AG04450 (cell line): ENCODE measurements at places on chromosomes 11 and 22. TPM values are rescaled to one million over a fixed set of nuclear protein-coding genes. Genes with fewer than 3 reads are reported as not detected.
A peak's percentile ranks its signal among the peaks of the same experiment; 100 is the strongest.

DNA sequence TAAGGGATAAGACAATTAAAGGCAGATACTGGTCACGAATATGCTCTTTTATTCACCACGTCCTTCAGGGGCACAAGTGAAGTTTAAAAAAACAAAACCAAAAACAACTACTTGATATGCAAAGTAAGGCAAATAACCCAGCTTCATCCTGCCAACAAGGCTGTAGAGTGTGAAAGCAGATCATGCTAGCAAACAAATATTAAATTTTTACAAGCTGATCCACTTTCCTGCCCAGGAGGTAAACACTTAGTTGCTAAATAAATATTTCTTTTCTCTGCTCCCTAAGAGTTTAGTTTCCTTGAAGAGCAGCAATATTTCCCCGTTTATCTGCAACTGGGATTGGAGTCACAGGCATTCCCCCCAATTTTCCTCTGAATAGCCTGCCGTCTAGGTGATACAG is 300.2 kb downstream of the LARGE1 start:
- no peak for DNase-seq

DNA sequence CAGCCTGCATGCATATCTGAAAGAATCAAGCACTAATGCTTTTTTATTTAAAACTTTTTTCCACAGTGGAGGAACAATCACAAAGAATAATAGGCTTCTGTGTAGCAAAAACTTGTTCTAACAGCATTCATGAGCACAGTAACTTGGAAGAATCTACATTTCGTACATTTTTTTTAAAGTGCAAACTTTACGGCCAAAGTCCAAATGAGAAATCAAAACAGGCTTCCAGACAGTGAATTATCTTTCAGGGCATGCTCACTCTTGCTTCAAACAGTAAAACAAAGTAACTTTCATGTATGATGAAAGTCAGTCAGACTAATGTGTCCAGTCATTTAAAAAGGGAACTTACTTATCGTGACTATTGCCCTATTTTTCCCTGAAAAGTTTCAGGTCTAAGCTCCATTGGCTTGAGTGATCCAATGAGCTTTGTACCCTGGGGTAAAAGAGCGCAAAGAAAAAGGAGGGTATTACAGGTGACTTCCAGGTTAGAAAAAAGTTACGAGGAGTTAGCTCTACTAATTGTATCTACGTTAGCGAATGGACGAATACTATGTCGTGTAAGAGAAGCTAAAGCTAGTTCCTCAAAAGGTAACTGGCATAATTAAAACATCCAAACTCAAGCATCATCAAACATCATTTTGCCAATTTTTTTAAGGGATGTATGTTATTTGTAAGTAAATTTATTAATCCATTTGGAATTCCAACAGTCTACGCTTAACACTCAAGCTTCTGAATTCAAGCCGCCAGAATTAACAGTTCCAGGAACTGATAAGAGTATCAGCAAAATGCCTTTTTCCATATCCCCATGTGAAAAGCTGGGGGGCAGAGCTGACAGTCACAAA is 1.7 kb downstream of the PICALM start:
- DNase-seq = no peak

DNA sequence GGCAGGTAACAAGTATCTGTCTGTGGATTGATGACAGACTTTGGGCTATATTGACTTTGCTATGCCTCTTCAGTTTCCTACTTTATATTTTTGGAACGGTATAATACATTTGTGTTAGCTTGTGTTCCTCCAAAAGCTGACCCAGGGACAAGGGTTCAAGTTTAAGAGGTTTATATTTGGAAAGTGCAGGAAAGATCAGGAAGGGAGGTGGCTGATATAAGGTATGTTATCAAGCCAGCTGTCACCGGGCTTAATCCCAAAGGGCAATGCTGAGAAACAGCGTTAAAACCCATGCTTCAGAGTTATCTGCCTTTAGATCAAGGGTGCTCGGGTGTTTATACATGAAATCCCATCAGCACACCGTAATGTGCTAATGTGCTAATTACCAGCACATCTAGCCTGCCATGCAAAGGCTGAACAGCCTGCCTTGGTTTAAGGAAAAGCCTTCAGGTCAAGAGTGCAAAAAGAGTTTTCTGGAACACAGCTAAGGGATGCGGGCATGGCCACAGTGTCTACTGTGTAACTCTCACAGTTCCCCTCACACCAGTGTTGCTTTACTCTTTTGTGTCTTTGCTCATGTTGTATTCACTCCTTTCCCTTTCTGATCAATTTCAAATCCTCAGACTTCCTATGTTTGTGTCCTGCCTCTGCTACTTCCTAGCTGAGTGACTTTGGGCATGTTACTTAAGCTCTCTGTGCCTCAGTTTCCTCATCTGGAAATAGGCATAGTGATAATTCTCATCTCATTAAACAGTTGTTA is 77.5 kb downstream of the BDNF start:
- no peak for DNase-seq

- no peak for DNase-seq
Measured at GRCh38 chr22:34966980-34967565, 98.9 kb upstream of the ISX start.

DNA sequence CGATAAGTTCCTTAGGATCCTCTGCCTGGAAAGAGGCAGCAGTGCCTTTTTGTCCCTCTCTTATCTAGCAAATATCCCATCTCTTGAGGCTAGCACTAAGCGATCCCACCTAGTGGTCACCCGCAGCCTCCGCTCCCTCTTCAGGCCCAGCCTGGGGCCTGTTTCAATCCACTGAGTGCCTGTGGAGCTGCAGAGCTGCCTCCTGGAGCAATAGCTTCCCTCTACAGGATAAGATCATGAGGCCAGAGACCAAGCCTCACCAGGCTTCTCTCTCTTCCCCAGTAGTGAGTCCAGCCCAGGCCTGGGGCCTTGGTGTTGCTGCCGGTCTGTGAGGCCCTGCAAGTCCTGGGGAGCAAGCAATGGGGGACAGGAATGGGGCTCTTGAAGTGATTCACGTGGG is 65.8 kb downstream of the SLC22A12 start:
- no peak for DNase-seq

DNA sequence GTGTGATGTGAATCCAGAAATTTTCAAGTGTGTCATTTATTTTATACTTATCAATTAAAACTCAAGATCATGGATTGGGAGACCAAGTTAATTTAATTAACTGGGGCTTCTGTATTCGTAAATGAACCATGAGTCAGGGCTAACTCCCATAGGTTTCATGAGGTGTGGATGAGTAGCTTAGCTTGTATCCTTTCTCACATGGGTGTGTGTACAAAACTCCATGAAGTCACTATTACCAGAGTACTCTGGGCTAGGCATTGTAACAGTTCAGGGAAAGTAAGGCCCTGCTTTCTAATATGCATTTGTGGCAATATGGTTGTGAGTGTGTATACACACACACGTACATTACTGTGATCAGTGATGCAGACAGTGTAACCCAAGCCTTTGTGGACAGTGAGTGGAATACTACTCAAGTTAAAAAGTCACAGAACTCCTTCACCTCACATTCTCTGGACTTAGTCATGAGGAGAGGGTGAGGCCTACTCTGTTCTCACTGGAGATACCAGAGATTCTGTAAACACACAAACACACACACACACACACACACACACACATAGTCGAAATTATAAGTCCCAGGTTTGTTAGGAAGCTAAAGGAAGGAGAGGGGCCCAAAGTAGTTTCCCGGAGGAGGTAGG is 3.5 kb downstream of the CNTF start:
- DNase-seq = peak; percentile 30

GRCh38 chr11:116821050-116821918 is 1.8 kb downstream of the APOA4 start:
- DNase-seq = no peak

DNA sequence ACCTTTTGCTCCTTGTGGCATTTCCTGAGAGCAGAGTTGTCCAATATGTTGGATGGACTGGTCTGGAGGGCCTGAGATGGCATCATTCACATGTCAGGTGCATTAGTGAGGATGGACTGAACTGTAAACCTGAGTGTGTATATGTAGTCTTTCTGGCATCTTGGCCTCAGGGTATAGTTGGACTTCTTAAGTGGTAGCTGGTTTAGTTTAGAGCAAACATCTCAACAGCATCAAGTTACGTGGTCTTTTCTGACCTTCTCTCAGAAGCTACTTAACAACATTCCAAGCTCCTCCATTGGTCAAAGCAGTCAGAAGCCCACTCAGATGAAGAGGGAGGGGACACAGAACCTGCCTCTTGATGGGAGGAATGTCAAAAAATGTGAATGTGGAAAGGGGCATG is 829.9 kb downstream of the METTL15 start:
- no peak for DNase-seq

DNA sequence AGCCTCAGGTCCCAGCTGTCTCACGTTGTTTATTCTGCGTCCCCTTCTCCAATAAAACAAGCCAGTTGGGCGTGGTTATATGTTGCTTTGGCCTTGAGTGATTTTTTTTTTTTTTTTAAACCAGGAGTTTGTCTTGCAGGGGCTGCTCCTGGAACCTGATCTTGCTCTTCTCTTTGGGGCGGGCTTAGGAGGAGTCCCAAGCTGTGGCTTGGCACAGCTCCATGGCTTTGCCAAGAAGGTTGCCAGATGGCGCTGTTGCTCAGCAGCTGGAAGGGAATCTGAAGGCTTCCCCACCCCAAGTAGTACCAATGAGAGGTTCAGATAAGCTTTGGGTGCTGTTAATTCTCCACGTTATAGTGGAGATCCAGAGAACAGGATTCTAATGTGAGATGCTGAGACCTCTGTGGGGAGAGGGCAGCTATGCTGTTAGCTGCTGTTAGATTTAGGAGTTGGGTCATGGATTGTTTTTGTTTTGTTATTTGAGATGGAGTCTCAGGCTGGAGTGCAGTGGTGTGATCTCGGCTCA is 2.0 kb upstream of the FERMT3 start:
- DNase-seq = peak; percentile 95

- DNase-seq = peak; percentile 81
Measured at GRCh38 chr11:74754507-74755252, 6.0 kb downstream of the RNF169 start.

GRCh38 chr11:69385832-69386427 is 92.0 kb downstream of the MYEOV start:
- DNase-seq = no peak

DNA sequence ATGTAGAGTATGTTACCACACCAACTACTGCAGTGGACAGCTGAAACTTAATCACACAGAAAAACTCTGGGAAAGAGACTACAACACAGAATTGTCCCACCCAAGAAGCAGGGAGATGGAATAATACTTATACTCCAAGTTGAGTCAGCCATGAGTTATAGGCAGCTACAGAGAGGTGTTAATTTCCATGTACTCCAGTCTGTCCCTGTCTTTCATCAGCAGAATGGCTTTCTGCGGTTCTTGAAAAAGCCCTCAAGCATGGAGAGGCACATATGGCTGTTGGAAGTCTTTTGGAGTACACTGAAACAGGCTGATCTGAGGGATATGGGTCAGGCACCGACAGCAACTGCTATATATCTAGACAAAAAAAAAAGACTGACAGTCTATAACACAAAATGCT is 219.5 kb downstream of the DLG2 start:
- DNase-seq = no peak

- no peak for DNase-seq
Measured at GRCh38 chr11:44880511-44880910, 70.2 kb downstream of the TP53I11 start.

GRCh38 chr22:46143491-46144147 is 6.7 kb upstream of the PPARA start:
- DNase-seq = no peak

GRCh38 chr11:44578279-44578678 is 12.8 kb downstream of the CD82 start:
- DNase-seq = no peak

GRCh38 chr22:30392661-30393321 is 4.0 kb upstream of the SEC14L2 start:
- no peak for DNase-seq

DNA sequence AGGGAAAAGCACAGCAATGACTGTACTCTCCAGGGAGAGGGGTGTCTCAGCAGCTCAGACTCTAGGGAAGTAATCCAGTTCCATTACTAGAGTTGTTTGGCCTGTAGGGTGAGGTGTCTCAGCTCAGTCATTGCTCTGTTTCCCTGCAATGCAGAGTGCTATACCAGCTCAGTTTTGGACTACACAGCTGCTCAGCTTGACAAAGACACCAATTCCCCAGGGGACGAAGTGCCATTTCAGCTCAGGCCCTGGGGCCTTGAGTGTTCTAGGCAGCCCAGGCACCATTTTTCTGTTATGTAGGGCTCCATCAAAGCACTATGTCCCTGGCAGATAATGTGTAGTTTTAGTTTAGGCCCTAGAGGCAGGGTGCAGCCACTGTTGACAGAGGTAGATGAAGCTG is 18.2 kb downstream of the CALCB start:
- DNase-seq = no peak

- no peak for DNase-seq
Measured at GRCh38 chr11:20192151-20192550, 31.9 kb upstream of the DBX1 start.

DNA sequence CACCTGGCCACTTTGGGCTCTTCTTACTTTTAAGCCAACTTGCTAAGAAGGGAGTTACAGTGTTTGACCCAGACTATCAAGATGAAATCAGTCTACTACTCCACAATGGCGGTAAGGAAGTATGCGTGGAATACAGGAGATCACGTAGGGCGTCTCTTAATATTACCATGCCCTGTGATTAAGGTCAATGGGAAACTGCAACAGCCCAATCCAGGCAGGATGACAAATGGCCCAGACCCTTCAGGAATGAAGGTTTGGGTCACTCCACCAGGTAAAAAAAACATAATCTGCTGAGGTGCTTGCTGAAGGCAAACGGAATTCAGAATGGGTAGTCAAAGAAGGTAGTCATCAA is 1.0 kb upstream of the YPEL4 start:
- DNase-seq = no peak

DNA sequence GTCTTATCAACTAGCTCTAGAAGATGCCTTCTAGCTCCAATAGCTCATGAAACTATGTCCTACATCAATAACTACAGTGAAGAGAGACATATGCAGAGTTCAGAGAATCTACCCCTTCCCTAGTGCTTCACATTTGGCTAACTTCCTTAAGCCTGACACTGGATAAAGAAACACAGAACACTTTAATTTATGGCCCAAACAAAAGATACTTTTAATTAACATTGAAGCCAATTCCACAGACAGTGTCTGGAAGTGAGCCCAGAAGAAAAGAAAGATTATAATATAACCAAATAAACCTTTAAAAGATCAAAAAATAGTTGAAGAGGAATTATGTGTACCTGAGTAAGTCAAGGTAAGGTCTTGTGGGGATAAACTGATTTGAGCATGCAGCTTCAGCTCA is 255.2 kb downstream of the C11orf87 start:
- DNase-seq = no peak

Gene OSM
- not detected in 2 replicates for polyA plus RNA-seq

Gene CCT8L2
- polyA plus RNA-seq = not detected in 2 replicates

Gene BTBD18
- not detected in 2 replicates for polyA plus RNA-seq

Gene MFRP
- not detected in 2 replicates for polyA plus RNA-seq

Gene KRTAP5-10
- polyA plus RNA-seq = not detected in 2 replicates

Gene SLC22A8
- not detected in 2 replicates for polyA plus RNA-seq

Gene BARX2
- polyA plus RNA-seq = not detected in 2 replicates

Gene SLC16A8
- 0.11 TPM in 1 of 2 replicates, not detected in the other for polyA plus RNA-seq

Gene CABP4
- not detected in 2 replicates for polyA plus RNA-seq

Gene MRGPRF
- 28.6 and 34.4 TPM in 2 replicates for polyA plus RNA-seq

Gene CXCR5
- not detected in 2 replicates for polyA plus RNA-seq

Gene PRG3
- not detected in 2 replicates for polyA plus RNA-seq
